Stimulated activated CD8-positive, alpha-beta memory T cell treated with anti-CD3 and anti-CD28 coated beads, Interleukin-7, amount 100 ng/mL, for 1 hour (primary cell): ENCODE measurements at places on chromosomes 2 and 18.

DNA sequence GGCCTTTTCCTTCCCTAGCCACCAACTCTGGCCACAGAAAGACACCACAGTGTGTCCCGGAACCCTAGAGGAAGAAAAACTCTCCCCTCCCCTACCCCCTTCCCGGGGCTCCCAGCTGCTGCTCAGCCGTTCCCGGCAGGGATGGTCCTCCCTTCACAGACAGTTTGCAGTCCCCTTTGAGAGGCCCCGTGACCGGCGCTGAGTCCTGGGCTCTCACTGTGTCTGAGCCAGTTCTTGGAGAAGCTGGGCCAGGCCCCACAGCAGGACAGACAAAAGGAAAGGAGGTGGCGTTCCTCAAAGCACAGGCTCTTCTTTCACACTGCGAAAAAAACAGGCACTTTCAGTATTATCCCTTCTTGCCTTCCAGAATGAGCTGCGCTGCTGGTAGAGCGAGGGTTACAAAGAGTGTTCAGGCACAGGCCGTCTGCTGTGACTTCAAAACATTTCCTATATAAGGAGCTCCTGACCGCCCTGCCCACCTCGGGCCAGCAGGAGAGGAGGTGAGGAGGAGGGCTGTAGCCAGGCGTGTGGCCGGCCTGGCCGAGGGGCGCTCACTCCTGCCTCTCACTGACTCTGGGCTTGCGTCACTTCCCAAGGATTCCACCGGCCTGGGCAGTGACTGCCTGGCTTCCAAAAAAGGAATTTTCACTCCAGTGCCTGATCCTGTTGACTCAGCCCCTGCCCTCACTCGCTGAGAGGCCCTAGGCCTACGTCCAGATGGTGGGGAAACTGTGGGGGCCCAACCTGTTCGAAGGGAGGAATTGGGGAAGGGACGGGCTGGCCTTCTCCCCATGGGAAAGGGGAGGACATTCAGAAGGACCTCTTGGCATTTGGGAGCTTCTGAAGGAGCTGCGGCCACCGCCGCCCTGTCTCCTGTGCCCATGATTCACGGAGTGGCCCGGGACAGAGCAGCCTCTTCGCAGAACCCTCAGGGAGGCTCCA, 24.9 kb downstream of the CIDEA start:
- DNase-seq, result no peak

- no peak for DNase-seq
Observed at GRCh38 chr2:185643434-185643833, 95.2 kb upstream of the FSIP2 start.

DNA sequence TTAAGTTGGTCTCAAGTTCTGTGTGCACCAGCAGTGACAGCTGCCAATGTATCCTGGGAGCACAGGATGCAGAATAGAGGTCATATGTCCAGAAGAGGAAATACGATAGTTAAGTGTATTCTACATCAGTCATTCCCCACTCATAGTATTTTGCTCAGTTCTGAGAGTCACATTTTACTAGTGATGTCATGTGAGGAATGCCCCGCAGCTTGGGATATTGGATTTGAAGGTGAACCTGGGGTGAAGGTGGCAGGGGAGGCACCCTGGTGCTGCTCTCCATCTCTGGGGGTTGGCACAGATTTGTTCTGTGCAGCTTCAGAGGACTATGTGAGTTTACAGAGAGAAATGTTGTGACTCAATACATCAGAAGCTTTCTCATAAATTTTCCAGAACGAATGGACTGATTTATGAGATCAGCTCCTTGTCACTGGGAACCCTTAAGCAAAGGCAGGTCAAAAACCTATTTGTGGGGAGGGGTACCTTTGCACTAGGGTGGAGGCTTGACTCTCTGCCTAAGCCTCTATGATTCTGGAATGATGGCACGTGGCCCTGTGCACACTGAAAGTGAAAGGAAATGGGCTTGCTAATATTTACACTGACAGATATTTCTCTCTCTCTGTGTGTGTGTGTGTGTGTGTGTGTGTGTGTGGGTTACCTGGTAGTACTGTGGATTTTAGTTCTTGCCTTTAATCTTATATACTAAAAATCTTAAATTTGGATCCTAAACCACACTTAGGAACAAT, 95.9 kb downstream of the NEB start:
- DNase-seq, result no peak

GRCh38 chr2:232320443-232320803, 58.1 kb upstream of the ALPP start:
- no peak for DNase-seq

DNA sequence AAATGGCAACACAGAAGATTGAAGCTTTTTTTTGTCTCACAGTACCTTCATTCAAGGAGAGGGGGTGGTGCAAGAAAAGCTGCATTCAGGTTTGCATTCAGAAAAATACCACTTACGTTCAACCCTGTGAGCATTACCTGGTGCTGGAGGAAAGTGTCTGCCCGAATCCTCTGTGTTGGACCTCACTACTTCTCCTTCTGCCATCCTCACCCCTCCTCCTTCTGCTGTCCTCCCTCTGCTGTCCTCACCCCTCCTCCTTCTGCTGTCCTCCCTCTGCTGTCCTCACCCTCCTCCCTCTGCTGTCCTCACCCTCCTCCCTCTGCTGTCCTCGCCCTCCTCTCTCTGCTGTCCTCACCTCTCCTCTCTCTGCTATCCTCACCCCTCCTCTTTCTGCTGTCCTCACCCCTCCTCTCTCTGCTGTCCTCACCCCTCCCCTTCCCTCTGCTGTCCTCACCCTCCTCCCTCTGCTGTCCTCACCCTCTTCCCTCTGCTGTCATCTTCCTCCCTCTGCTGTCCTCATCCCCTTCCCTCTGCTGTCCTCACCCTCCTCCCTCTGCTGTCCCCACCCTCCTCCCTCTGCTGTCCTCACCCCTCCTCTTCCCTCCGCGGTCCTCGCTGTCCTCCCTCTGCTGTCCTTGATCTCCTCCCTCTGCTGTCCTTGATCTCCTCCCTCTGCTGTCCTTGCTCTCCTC, 11.3 kb downstream of the GAD1 start:
- no peak for DNase-seq

- DNase-seq, result no peak
Observed at GRCh38 chr18:69885841-69886531, 61.7 kb downstream of the CD226 start.

- peak; percentile 10 for DNase-seq
Observed at GRCh38 chr2:133886735-133887675, 318.7 kb upstream of the NCKAP5 start.

- DNase-seq, result no peak
Observed at GRCh38 chr2:200703127-200703925, 108.4 kb upstream of the BZW1 start.

GRCh38 chr2:176685908-176686307, 416.7 kb downstream of the MTX2 start:
- DNase-seq, result no peak

DNA sequence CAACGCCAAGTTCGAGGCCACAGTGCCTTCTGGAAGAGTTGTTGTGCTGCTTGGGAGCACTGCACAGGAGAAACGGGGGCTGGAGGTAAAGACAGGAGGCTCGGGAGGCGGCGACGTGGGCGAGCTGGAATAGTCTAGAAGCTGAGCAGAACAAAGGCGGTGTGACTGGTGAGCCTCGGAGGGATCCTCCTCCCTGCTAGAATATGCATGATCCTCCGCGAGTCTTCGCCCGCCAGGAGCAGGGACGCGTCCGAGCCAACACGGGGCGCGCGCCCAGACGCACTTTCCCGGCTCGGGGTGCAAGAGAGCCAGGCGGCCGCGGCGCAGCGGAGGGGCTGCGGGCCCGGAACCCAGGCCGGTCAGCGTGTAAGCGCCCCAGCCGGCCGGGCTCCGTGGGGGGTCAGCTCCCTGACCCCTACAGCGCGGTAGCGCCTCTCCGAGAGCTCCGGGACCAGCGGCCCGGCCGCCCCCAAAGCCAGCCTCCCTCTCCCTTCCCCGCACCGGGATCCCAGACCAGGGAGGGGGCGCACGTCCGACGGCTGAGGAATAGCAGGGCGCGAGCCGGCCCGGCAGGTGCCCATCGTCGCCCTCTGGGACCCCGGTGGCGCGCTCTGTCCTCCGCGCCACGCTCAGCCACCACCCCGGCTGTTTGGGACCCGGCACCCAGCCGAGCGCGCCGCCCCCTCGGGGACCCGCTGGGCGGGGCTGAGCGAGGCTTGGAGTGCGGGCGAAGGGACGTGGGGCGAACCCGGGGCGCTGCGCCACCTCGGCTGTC, 62.5 kb downstream of the GNAL start:
- no peak for DNase-seq

DNA sequence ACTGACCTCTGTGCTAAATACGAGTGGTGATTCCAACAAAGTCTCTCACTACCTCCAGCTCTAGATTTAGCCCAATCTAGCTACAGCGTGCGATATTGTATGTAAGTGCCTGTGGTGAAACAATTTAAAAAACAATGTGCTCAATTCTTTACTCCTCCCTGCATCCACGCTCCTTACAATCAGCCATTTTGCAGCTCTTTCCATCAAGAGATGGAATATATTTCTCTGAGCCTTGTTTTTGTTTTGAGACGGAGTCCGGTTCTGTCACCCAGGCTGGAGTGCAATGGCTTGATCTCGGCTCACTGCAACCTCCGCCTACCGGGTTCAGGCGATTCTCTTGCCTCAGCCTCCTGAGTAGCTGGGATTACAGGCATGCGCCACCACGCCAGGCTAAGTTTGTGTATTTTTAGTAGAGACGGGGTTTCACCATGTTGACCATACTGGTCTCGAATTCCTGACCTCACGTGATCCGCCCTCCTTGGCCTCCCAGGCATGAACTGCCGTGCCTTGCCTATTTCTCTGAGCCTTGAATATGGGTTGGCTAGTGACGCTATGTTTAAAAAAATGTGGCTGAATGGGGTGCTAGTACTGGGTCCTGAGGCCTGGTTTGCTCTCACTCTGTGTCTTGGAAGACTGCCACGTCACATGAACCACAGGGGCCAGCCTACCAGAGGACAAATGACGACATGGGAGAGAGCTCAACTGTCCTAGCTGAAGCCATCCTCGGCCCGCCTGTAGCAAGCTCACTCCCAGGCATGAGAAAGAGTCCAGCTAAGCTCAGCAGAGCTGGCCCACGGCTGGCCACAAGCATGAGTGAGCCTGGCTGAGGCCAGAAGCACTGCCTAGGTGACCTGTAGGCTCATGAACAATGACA, 14.8 kb downstream of the WDFY1 start:
- no peak for DNase-seq

DNA sequence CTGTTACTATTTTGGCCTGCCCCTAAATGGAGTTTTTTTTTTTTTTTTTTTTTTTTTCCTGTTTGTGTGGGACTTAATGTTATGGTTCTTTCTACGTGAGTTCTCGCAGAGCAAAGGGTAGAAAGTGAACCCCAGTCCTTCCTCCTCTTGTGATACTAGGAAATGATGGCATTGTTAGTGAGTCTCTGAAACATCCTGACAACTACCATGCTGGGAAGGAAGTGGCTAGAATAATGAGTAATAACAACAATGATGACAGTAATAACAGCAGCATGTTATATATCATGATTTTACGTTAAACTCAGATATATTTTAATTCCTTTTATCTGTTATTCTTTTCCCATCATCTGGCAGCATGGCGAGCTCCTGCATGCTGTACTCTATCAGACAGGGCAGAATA, 216.2 kb upstream of the LINC00305 start:
- DNase-seq, result no peak

DNA sequence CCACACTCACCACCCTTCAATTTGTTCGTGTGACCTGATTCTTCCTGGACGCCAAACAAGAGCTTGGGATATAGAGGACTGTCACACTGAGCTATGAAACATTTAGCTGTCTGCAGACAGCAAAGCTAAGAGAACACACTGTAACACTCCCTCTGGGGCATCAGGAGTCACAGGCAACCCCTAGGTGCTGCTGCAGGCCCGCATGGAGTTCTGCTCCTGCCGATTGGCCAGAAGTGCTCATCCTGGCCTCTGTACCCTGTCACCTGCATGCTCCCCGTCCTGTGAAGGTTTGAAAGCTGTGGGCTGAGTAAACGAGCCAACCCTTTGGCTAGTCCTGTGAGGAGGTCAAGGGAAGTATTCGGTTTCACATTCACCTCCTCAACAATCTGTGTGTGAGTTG, 73.7 kb downstream of the PDK1 start:
- no peak for DNase-seq

DNA sequence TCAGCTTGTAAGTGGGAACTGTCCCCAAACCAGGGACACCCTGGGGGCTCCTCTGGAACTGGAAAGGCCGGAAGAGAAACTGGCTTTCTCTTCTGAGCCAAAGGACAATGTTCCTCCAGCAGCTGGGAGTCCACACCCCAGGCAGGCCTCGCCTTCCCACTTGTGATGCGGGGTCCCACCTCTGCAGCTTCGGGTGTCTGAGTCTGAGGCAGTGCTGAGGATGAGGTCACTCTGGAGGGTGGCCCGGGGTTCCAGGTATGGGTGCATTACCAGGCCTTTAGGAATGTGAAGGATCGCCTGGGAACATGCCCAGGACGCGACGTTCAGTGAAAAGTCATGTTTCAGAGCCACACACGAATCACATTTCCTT, 18.2 kb upstream of the BOK start:
- DNase-seq, result no peak

- no peak for DNase-seq
Observed at GRCh38 chr2:104793966-104794365, 59.9 kb upstream of the POU3F3 start.

DNA sequence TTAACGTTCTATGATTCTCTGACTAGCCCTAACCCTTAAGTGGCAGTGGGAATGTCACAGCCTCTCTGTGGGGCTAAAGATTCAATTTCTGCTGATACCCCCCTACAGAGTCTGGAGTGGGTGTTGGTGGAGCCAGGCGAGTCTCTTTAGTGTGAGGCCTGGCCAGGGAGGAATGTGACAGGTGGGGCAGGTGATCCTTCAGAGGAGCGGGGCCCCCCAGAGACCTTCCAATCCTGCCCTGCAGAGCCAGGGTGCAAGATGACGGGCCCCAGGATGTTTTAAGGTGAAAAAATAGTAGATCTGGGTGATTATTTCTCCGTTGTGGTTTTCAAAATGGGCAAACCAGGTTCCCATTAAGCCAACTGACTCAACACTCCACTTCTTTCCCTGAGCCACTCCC, 28.2 kb upstream of the DNMT3A start:
- DNase-seq, result no peak

DNA sequence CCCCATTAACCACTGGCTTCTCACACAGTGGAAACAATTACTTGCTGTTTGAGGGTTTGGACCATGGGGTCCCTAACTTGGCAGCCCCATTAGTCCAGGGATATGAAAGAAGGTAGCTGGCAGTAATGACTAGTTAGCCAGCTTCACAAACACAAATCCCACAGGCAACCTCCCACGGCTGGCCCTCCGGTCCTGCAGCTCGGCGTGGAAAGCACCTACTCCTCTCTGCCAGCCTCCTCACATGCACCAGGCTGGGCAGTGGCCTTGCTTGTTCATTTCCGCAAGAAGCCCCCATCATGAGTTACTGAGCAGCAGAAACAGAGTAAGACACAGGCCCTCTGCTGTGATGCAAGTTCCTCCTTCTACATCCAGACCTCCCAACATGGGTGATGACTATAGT, 13.7 kb downstream of the C1QL2 start:
- no peak for DNase-seq

GRCh38 chr2:224286923-224287322, 115.0 kb downstream of the FAM124B start:
- DNase-seq, result no peak
